ENCODE measurements at places on chromosomes 3 and 15. TPM values are rescaled to one million over a fixed set of nuclear protein-coding genes. Genes with fewer than 3 reads are reported as not detected.
A peak's percentile ranks its signal among the peaks of the same experiment; 100 is the strongest.

The MST1 gene
- total RNA-seq, result 18.2 TPM

- H3K4me1 ChIP-seq, result peaks cover 15% of the 10 kb centered on the region
- H3K27me3 ChIP-seq, result no peaks in the 10 kb centered on the region
- no peak overlapping the region for H3K4me3 ChIP-seq
- H3K27ac ChIP-seq, result no peak overlapping the region
Measured at GRCh38 chr15:48636511-48636910, 9.0 kb downstream of the FBN1 start.

DNA sequence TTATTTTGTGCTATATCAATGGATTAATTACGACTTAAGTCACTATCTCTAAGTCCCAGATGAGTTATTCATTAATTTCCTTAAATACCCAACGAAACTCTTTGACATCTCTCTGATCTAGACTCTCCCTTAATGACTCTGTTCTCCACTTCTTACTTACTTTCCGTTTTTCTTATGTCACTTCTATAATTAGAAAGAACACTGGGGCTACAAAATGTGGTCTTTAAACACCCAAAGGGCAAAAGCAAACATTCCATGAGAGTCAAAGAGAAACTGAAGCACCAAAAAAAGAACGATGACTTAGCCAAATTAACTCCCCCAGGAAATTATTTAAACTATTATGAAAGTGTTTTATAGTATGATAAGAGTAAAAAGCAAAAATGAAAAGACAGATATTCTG is 166.4 kb upstream of the UBE2E2 start:
- peaks cover 20% of the 10 kb centered on the region for H3K4me1 ChIP-seq
- H3K36me3 ChIP-seq, result no peaks in the 10 kb centered on the region
- peaks cover 10% of the 10 kb centered on the region for H3K27me3 ChIP-seq
- no peak overlapping the region for H3K4me3 ChIP-seq

DNA sequence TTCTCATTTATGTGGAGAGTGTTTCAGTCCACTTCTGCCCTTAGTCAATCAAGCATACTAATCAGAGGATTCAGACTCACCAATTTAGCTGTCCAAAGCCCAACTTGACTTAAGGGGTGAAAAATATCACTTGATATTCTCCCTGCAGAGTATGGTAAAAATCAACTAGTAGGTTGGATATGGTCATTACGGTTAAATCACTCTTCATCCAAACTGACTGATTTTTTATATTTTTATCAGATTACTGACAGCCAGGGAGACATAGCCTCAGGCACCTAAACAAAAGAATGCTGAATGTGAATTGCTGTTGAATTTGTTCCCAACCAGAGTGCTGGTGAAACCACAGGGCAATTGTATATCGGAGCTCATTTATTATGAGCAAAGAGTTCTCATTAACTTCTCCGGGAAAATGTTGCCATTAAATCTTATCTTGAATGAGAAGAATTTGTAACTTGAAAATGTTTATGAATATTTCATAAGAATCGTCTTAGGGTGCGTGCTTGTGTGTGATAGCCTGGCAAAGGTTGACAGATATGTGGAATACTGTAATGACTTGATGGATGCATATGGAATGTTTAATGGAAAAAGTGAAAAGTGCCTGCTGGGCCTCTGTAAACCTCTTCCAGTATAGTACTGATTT is 411.2 kb downstream of the NAALADL2 start:
- DNase-seq, result peak; percentile 23
- H3K4me3 ChIP-seq, result peak overlapping the region; percentile 29
- H3K27me3 ChIP-seq, result no peaks in the 10 kb centered on the region
- H3K4me1 ChIP-seq, result peaks cover 8% of the 10 kb centered on the region
- H3K27ac ChIP-seq, result peak overlapping the region; percentile 51
- no peaks in the 10 kb centered on the region for H3K36me3 ChIP-seq

The WDR53 gene
- total RNA-seq, result 18.8 TPM
